ENCODE measurements at places on chromosomes 2 and 18.

- DNase-seq, result no peak
Observed at GRCh38 chr2:95296011-95296410, 1.1 kb upstream of the KCNIP3 start.

DNA sequence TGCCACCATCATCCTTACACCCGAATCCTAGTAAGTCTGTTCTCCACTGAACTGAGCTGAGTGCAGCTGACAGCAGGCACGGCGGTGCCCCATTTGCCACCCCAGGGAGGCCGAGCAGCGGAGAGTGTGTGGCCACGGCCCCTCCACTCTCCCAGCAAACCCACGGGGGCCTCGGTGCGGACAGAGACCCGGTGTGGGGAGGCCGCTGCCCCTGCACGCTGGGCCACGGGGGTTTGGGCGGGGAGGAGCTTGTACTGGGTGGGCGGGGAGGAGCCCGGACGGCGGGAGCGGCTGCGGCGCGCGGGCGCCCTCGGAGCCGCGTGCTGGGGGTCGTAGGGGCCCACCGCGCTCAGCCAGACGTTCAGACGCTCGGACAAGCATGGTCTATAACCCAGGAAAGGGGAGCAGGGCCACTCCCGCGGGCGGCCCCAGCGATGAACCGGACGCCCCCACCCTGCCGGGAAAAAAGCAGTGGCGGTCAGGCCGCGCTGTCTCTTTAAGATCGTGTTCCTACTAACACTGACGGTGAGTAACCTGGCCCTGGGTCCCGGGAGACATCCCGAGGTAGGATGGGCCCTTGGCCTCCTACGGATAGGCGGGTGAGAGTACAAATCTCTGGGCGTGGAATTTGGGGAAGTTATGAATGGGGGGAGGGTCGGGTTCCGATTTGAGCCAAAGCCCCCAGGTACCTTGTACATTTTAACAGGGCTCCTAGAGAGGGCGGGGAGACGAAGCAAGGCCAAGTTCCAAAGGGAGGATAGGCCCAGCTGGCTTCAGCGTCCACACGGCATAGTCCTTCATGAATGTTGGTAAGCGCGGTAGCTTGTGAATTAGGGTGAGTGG, at the start of gene ITPRIPL1:
Gene ITPRIPL1 (plus strand): TSS at position 277 of the 843 bp plus-strand sequence. CDS start 523 bp downstream, at position 800.
- DNase-seq, result no peak

DNA sequence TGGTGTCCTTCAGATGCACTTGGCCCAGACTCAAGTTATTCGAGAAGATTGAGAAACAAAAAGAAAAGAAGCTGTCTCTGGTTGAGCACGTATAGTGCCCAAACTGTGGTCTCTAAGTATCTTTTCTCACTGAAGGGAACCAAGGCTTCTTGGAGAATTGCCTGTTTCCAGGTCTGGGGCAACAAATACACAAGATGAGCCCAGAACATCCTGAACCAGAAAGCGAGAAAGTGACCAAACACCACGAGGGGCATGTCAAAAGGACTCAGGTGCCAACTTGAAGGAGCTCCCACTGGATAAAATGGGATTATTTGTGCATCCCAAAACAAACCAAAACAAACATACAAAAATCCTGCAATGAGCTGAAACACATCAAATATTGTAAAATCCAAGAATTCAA, 13.6 kb upstream of the ATOH8 start:
- no peak for DNase-seq

- peak; percentile 79 for DNase-seq
Observed at GRCh38 chr2:207223051-207223450, 57.3 kb upstream of the KLF7 start.

GRCh38 chr2:75200140-75201096, 1.1 kb upstream of the TACR1 start:
- peak; percentile 10 for DNase-seq

- no peak for DNase-seq
Observed at GRCh38 chr18:7914834-7915670, 347.9 kb downstream of the PTPRM start.

- no peak for DNase-seq
Observed at GRCh38 chr2:6724605-6725140, 141.0 kb downstream of the CMPK2 start.

- DNase-seq, result no peak
Observed at GRCh38 chr2:95312543-95313201, 15.5 kb downstream of the KCNIP3 start.

DNA sequence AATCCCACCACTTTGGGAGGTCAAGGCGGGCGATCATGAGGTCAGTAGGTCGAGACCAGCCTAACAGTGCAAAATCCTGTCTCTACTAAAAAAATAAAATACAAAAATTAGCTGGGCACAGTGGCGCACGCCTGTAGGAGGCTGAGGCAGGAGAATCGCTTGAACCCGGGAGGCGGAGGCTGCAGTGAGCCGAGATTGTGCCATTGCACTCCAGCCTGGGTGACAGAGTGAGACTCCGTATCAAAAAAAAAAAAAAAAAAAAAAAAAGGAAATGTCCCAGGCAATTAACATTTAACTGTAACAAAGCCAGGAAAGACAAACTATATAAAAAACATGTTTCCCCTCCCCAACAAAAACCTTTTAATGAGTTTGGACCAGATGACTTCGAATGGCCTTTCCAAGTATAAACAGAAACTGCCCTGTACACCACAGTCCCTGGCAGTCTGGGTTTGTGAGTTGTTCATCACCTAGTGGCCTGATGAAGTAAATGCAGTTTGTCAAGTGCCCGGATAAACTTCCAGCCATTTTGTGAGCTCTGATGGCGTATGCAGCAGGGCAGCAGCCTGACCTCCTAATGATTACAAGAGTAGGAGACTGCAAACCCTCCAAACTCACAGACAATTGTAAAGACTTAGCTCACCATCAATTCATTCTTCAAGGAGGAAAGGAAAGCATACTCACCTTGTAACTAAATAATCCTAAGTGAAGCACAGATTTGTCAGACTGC, 16.6 kb upstream of the PCBP1 start:
- DNase-seq, result peak; percentile 83

- no peak for DNase-seq
Observed at GRCh38 chr2:199207011-199207410, 250.7 kb downstream of the SATB2 start.

DNA sequence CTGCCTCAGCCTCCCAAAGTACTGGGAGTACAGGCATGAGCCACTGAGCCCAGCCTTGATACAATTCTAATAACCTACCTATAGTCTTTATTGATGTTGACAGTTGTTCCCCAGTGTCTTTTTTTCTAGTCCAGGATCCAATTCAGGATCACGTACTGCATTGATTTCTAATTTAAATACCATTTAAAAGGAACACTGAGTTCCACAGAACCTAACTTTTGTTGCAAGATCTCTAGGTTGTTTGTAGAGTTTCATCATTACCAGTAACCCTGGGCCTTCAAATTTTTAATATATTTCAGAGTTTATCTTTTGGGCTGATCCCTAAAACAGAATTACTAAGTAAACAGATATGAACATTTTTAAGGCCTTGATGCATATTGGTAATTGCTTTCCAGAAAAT, 21.1 kb upstream of the TMBIM1 start:
- no peak for DNase-seq

- DNase-seq, result no peak
Observed at GRCh38 chr18:22613788-22614187, 196.1 kb upstream of the CTAGE1 start.

DNA sequence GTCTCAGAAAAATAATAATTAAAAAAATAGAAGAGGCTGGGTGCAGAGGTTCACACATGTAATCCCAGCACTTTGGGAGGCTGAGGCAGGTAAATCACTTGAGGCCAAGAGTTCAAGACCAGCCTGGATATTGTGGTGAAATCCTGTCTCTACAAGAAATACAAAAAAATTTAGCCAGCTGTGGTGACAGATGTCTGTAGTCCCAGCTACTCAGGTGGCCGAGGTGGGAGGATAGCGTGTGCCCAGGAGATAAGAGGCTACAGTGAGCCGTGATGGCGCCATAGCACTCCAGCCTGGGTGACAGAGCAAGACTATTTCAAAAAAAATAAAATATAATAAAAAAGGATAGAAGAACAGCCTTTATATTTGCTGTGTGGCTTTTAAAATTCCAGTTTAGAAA, 35.9 kb downstream of the SMC6 start:
- DNase-seq, result no peak

GRCh38 chr2:37635504-37636380, 35.7 kb downstream of the CDC42EP3 start:
- no peak for DNase-seq

- DNase-seq, result peak; percentile 14
Observed at GRCh38 chr2:126220331-126220730, 435.6 kb upstream of the GYPC start.

DNA sequence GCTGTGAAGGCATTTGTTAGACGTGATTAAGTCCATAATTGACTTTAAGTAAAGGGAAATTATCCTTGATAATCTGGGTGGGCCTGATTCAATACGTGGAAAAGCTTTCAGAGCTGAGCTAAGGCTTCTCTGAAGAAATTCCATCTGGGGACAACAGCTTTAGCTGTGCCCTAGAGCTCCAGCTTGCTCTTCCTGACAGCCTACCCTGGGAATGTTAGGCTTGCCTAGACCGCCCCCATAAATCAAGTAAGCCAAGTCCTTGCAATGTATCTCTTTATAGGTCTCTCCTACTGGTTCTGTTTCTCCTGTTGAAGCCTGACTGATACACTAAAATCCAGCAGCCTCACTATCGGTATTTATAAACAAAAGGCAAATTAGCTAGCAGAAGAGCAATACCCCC, 160.0 kb downstream of the STK39 start:
- no peak for DNase-seq

DNA sequence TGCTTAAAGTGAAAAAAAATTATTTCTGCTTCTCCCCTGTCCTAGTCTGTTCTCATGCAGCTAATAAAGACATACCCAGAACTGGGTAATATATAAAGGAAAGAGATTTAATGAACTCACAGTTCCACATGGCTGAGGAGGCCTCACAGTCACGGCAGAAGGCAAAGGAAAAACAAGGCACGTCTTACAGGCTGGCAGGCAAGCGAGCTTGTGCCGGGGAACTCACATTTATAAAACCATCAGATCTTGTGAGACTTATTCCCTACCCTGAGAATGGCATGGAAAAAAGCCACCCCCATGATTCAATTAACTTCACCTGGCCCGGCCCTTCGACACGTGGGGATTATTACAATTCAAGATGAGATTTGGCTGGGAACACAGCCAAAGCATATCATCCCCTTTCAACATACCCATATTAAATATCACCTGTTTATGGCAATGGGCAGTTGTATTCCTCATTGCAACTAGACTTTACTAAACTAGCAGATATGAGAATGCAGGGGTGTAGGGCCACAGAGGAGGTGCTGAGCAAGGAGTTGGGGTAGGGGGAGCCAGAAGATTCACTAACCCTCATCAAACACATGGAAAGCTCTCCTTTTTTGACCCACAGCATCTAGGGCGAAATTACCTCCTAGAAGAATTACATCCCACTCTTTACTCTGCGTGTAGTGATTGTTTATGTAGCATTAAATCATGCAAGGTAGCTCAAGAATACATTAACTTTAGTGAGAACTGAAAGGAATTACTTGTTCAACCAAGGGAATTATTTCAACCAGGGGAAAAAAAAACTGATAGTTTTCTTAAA, 183.3 kb upstream of the DOK6 start:
- DNase-seq, result no peak

- DNase-seq, result no peak
Observed at GRCh38 chr2:240556553-240557100, 1.2 kb downstream of the ANKMY1 start.

DNA sequence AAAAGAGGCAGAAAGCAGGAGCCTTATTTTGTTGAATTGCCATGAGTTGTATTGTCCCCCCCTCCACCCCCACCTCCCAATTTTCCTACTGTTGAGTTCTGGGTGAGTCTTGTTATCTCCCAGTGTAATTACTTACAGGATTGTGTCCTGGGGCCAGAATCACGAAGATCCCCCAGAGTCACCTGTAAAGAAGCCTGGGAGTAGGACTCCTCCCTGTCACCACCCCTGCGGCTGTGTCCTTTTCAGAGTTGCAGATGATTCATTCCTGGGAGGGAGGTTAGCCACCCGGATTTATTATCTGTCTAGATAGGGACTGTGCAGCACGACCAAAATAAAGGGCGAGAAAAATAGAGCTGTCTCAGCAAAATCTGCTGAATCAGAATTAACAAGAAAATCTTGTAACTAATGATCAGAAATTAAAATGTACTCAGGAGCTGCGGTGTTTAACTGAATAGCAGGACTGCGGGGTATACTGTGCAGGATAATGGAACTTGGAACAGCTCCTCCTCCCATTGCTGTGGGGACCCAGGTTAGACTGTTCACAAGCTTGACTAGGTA, 81.7 kb upstream of the CAPN13 start:
- DNase-seq, result no peak

- no peak for DNase-seq
Observed at GRCh38 chr18:55695091-55695490, 107.1 kb upstream of the TCF4 start.

GRCh38 chr2:168775837-168776236, 26.6 kb upstream of the NOSTRIN start:
- DNase-seq, result no peak

DNA sequence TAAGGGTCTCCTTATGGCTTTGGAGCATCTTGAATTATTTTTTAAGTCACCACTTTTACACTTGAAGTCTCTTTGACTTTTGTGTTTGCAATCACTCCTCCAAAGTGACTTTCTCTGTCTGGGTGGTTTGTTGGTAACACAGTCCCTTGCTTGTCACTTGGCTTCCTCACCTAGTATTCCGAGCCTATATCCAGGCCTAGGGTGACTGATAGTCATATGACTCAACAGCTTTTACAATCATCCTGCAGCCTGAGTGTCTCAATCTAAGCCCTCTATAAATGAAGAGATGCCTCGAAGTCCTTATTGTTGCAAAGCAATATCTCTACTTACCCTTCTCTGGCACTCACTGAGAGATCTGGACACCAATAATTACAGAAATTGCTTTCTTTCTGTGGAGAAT, 53.9 kb upstream of the SETBP1 start:
- DNase-seq, result no peak

DNA sequence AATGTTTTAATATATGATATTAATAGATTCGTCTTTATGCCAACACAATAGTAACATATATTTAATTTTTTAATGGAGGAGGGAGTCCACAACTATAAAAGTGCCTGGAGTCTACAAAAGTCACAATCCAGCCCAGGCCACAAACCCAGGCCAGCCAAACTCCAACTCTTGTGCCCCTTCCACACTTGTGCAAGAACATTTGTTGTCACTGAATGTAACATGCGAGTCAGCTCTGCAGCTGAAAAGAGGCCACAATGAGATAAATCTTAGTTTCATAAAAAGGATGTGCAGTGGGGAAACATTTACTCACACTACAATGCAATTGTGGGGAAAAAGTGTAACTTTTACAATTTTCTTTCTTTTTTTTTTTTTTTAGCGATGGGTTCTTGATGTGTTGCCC, 110.8 kb downstream of the MCFD2 start:
- DNase-seq, result no peak

GRCh38 chr2:216685327-216685875, 9.9 kb downstream of the IGFBP5 start:
- DNase-seq, result no peak

DNA sequence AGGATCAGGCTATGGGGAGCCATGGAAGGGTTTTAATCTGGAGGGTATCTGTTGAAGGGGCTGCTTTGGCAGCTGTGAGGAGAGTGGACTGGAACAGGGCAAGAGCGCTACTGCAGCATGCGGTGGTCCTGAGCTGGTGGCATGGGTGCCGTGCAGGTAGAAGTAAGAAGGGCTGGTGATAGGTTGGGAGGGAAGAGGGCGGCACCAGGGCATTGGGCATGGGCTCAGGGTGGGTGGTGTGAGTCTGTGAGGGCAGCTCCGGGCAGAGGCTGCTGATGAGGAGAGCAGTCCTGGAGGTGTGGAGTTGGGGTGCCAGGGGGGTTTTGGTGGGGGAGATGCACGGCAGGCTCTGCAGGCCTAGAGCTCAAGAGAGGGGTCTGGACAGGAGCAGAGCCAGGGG, 2.1 kb downstream of the ACTG2 start:
- DNase-seq, result no peak

- DNase-seq, result no peak
Observed at GRCh38 chr2:151157000-151157735, 104.5 kb downstream of the RBM43 start.

- DNase-seq, result no peak
Observed at GRCh38 chr2:233819884-233820773, 34.2 kb downstream of the HJURP start.

Measured in kidney capillary endothelial cell (primary cell).